T-cell (primary cell): ENCODE measurements at places on chromosomes 16 and 17.

GRCh38 chr16:72112452-72112792 lies 18.8 kb downstream of the DHX38 start:
- DNase-seq = no peak

DNA sequence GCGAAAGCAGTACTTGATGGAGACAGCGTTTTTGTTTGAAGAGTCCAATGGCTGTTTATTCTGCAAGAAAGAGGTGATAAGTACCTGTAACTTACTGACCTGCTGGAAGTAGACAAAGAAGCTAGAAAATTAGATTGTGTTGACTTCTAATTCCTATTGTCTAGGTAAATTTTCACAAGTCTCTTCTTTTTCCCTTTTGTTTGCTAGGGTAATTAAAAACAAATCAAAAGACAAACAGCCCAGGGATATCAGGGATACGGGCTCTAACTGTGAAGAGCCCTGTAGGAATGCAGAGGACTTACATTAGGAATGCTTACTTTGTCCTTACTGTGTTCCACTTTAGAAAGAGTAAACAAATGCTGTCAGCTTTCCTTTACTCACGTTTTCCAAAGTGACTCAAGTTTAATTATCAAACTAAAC lies 7.0 kb downstream of the PSME3IP1 start:
- no peak for DNase-seq

- DNase-seq = peak; percentile 7
These were observed 669.3 kb downstream of the WWOX start for GRCh38 chr16:78768718-78769117.

DNA sequence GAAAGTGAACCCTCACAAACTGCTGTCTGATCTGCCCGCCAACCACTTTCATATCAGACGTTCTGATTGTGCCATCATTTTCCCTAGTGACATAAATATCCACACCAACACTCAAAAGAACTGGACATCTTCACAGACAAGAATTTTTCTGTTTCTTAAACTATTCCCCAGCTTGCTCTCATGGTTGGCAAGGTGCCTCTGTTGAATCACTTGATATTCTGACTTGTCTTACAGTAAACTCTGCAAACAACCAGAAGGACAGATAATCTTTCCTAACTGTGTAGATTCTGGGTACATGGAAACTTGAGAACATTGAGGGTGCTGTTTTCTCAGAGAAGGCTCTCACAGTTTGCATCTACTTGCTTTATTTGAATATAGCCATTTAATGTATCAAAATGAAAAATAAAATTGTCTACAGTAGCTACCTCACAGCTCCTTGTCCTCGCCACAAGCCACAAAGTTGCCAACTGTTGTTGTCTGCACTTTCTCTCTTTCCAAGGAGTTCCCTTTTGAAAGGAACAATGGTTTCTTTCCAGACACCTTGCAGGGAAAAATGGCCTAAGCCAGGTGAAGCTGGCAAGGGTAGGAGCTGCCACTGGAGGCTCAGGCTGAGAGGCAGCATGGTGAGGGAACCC lies 46.0 kb upstream of the ADAMTS18 start:
- no peak for DNase-seq

GRCh38 chr17:49494986-49495841 lies at the start of gene NGFR:
Gene NGFR, plus strand, starts transcription at chr17:49495293. Its CDS starts 125 bp downstream, at chr17:49495418.
- peak; percentile 33 for DNase-seq

- DNase-seq = no peak
These were observed 40.3 kb downstream of the MYH13 start for GRCh38 chr17:10332515-10332914.

DNA sequence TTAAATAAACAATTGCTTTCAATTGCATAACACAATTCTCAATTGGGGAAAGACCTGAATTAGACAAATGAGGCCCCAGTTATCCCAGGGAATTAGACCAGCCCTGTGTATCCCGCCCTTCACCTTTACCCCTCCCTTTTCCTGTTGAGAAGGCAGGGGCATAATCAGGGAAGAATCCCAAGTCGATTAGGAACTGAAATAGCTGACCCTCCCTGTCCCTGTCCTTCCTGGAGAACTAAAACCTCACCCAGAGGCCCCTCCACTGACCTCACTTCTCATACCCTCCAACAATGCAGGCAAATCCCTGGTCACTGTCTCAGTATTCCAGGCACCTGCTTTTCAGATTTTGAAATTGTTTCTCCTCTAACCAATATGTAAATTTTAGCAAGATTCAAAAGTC lies 165.4 kb upstream of the CDH11 start:
- DNase-seq = no peak

- DNase-seq = no peak
These were observed 9.0 kb downstream of the FASN start for GRCh38 chr17:82088838-82089722.

DNA sequence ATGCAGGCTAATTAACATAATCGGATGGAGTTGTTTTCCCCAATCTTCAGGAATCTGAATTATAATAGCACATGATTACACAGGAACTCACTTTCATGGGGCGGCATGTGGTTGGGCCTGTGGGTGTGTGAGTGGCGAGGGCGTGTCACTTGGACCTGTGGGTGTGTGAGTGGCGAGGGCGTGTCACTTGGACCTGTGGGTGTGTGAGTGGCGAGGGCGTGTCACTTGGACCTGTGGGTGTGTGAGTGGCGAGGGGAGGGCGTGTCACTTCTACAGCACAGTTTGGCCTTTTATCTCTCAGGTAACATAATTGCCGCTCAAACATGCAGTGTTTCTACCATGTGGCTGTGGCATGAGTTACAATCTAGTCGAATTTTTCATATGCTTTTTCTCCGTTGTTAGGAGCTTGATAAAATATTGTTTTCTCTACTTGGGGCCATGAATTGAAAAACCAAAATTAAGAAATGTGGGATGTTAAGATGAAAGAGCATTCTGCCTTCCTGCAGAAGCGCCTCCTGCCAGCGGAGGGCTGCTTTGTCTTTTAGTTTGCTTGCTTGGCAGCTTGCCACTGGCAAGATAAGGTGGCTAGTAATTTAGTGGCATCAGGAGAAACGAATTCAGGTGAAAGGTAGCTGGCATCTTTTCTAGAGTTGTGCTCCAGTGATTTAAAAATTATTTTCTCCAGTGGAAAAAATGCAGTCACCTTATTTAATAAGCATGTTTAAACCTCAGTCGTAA lies 36.2 kb downstream of the USP10 start:
- peak; percentile 47 for DNase-seq

DNA sequence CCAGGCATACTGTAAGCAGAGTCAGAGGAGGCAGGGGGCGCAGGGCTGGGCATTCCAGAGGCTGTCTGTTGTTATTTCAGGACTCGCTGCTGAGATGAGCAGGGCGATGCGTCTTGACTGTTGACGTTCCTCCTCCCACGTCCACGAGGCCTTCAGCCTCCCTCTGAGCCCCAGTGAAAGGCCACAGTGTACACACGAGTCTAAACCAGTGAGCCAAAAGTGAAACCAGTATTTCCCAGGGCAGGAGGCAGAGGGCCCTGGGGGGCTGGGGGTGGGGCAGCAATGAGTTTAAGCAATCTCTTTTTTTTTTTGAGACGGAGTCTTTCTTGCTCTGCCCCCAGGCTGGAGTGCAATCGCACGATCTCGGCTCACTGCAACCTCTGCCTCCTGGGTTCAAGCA lies 21.5 kb downstream of the SMTNL2 start:
- DNase-seq = no peak

GRCh38 chr17:4229627-4230541 lies 33.9 kb downstream of the ANKFY1 start:
- no peak for DNase-seq

DNA sequence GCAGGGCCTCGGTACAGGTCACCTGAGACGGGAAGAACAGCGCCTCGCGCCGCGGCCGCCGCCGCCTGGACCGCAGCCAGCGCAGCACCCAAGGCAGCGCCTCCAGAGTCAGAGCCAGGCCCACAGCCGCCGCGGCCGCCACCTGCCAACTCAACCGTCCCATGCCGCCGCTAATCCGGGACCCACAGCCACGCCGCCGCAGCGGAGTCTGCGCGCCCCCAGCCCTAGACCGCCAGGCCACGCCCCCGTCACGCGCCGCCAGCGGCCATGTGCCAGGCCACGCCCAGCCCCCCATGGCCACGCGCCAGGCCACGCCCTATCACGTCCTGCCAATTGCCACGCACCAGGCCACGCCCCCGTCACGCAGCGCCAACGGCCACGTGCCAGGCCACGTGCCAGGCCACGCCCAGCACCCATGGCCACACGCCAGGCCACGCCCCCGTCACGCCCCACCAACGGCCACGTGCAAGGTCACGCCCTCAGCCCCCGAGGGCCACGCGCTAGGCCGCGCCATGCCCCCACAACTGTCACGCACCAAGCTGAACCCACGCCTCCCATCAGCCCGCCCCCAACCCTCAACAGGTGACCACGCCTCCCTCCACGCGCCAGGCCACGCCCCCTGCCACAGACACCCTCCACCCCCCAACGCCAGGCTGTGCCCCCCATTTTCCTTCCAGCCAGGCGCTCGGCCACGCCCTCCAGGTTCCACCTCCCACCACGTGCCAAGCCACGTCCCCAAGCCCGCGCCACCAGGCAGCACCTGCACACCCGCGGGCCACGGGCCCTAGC lies at the start of gene PLD6:
Gene PLD6, minus strand, starts transcription at position 210 of the 789 bp plus-strand sequence. Its CDS starts 47 bp downstream, at position 163.
- DNase-seq = peak; percentile 84

DNA sequence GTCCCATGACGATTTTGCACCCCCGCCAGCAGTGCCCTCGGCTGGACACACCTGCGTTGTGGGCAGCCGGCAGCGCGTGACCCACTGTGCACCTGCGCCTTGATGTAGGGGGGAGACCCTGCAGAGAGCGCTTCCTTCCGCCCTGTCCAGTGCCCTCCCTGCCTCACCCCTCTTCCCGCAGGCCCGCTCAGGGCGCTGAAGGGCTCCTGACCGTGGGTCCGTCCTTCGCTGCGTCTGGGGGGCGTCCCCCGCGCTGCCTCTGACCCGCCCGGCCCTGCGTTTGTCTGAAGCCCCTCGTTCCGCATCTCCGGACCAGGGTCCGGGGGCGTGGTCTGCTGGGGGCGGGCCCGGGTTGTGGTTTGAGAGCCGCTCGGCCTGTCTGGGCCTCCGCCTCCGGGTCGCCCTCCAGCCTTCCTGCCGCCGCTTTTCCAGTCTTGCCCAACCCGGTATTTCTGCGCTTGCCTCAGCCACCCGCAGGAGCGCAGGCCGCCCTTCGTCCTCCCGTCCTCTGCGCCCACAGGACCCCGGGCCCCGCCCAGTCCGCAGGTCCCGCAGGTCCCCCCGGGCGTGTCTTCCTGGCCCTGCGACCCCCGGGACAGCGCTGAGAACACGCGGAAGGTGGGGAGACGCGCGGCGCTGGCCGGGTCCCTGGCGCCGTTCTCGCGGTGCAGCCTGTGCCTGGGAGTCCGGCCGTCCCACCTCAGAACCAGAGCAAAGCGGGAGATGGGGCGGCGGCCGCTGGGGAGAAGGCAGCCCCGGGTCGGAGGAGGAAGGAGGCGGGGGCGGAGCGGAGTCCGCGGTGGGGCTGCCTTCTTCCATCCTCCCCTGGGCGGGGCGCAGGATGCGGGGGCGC lies 4.0 kb upstream of the IL17C start:
- DNase-seq = peak; percentile 33

DNA sequence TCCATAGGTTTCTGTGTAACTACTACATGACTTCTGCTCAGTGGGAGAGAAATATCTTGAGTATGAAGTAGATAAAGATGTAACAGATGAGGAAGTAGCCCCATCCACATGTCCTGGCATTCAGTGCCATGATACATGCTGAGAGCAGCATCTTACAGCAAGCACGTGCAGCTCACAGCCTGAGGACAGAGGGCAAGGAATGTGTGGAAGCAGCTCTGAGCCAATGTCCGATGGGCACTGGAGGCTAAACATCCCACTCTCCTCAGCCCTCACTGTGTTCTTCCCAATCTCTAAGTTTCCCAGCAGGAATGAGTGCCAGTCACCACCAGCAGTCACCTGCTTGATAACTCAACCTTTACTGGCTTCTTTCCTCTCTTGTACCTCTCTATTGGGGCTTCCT lies 40.4 kb downstream of the CFDP1 start:
- no peak for DNase-seq

DNA sequence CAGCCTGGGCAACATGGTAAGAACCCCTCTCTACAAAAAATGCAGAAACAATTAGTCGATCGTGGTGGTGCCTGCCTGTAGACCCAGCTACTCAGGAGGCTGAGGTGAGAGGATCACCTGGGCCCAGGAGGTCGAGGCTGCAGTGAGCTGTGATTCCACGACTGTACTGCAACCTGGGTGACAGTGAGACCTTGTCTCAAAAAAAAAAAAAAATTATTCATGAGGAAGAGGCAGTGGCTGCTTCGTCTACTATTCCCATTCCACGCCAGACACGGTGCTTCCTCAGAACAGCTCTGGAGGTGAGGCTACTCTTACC lies 52.2 kb upstream of the GSE1 start:
- DNase-seq = no peak

DNA sequence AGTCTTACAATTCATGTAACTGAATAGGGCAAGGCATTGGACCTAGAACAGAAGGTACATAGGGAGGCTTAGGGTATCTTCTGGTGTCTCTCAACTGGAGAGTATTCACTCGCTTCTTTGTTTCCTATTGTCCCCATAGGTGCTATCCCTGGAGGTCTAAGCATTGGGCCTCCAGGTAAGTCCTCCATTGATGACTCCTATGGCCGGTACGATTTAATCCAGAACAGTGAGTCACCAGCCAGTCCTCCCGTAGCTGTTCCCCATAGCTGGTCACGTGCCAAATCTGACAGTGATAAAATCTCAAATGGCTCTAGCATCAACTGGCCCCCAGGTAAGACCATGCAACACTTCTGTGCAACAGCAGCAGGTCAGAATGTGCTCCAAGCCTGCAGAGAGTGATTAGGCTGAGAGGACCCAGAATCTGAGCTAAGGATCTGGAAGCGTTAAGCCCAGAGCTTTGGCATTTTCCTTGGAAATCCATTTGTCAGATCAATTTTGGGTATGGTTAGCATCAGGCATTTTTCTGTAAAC lies 35.7 kb downstream of the TMC6 start:
- no peak for DNase-seq

GRCh38 chr16:81517629-81518438 lies 73.2 kb downstream of the CMIP start:
- no peak for DNase-seq

- DNase-seq = no peak
These were observed 40.1 kb downstream of the HIC1 start for GRCh38 chr17:2094891-2095535.

GRCh38 chr16:81158964-81159363 lies 62.8 kb upstream of the GCSH start:
- DNase-seq = no peak

- no peak for DNase-seq
These were observed 231.1 kb upstream of the SALL1 start for GRCh38 chr16:51382211-51382610.
